Activated T-helper 9 cell treated with anti-CD3 and anti-CD28 coated beads, Interleukin-2, amount 50 U/mL, for 16 hours (primary cell): ENCODE measurements at places on chromosomes 1 and 21.

DNA sequence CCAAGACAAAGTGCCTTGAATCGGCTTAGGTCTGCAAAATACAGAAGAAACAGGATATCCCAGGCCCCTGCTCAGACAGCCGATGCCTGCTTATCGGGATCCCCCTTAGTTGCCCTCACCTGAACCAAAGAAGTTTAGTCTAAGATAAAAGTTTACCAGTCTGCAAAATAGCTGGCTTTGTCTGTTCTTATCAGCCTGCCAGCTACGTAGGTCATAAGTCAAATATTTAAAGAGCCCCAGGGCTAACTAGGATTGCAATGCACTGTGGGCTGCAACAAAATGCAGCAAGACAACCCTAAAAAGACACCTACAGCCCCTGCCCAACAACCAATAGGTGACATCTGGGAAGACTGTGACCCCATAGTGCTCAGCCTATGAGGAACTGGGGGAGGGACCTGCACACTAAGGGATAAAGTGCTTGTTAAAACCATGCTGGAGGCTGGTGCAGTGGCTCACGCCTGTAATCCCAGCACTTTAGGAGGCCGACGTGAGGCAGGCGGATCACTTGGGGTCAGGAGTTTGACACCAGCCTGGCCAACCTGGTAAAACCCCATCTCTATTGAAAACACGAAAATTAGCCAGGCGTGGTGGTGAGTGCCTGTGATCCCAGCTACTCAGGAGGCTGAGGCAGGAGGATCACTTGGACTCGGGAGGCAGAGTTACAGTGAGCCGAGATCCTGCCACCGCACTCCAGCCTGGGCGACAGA is 27.4 kb downstream of the LRRC3 start:
- no peak for DNase-seq

GRCh38 chr1:100308777-100309176 is 42.8 kb downstream of the RTCA start:
- DNase-seq: no peak

GRCh38 chr1:162191396-162192305 is 122.2 kb downstream of the NOS1AP start:
- no peak for DNase-seq

DNA sequence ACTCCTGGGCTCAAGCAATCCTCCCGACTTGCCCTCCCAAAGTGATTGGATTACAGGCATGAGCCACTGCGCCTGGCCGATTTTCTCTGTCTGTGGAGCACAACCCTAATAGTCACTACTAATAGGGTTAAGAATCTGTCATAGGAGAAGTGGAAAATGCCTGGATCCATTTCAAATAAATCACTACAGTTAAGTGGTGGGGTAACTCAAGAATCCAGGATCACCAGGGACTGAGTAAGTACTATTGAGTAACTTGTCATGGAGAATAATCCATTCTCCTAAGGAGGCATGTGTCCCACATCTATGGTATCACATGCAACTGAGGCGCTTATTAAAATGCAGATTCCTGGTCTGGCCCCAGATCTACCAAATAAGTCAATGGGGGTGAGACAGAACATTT is 53.2 kb downstream of the OPTC start:
- no peak for DNase-seq

- no peak for DNase-seq
Measured at GRCh38 chr1:154867841-154868605, 2.1 kb downstream of the KCNN3 start.

- DNase-seq: no peak
Measured at GRCh38 chr1:225485226-225485625, 57.4 kb upstream of the LBR start.
